SK-MEL-5 (cell line): ENCODE measurements at places on chromosomes 6 and 20. TPM values are rescaled to one million over a fixed set of nuclear protein-coding genes. Genes with fewer than 3 reads are reported as not detected.
A peak's percentile ranks its signal among the peaks of the same experiment; 100 is the strongest.

Gene EIF6
- total RNA-seq = 154 and 178 TPM in 2 replicates

Gene C6orf52
- total RNA-seq = 0.63 and 0.85 TPM in 2 replicates

Gene BPIFB2
- total RNA-seq = not detected in 2 replicates

Gene RBPJL
- not detected in 2 replicates for total RNA-seq

Gene SIRPD
- total RNA-seq = not detected in 2 replicates

Gene ABHD16B
- not detected in 2 replicates for total RNA-seq

Gene PAK5
- not detected in 2 replicates for total RNA-seq

Gene PTK6
- 0.19 TPM in 1 of 2 replicates, not detected in the other for total RNA-seq

Gene BHLHE23
- not detected in 2 replicates for total RNA-seq

- no peak for DNase-seq
Measured at GRCh38 chr6:108621117-108621516, 60.4 kb downstream of the FOXO3 start.

- no peak for DNase-seq
Measured at GRCh38 chr6:28486988-28487742, 28.4 kb downstream of the GPX6 start.

DNA sequence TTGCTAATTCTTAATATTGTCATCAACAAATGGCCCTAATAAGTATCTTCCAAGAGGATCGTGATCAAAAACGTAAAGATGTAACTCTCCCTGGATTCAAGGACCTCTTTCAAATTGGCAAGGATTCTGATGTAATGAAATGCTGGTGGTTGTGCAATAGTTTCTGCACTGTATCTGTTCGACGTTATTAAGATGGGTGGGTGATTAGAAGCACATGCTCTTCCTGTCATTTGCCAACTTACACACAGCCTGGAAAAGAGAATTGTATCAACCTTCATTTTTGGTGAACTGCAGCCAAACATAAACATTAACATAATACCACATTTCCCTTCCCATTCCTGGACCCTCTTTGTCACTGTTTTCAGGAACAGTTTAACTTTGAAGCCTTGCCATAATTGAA is 9.8 kb downstream of the FOXQ1 start:
- DNase-seq = peak; percentile 59

GRCh38 chr6:7189101-7189758 is 81.5 kb downstream of the RREB1 start:
- DNase-seq = no peak

DNA sequence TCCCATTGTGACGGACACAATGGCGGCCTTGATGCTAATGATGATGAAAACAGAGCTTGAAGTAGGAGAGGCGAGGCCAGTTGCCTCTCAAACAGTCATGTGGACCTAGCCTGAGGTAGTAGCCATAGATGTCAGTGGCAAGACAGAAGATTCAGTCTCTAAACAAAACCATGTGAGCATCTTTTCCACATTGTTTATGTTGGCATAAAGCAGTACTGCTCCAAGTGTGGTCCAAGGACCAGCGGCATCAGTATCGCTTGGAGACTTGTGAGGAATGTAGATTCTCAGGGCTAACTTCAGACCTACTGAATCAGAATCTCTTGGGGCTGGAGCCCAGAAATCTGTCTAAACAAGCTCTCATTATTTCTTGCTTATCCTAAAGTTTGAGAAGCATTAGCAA is 312.8 kb upstream of the JAG1 start:
- peak; percentile 93 for DNase-seq

GRCh38 chr6:161169035-161169434 is 104.8 kb downstream of the AGPAT4 start:
- no peak for DNase-seq

DNA sequence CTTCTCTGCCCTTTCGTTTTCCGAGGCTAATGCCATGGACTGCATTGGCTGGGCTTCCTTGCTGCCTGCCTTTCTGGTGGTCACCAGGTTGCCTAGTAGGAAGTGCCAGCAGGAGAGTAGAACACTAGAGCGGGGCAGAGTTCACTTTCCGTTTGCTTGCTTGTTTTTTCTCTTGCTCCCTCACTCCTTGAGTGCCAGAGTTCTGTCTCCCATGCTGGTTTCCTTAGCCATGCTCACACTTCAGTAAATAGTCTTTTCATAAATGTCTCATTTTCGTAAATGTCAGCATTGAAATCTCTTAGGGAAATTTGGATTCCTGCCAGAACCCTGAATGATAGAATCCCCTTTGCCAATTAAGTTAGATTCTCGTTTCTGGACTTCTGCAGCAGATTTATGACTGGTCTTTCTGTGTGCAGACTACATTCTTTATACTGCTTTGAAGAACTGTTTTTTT is 63.9 kb downstream of the FAM83B start:
- DNase-seq = peak; percentile 16

GRCh38 chr6:74742793-74743508 is 462.9 kb downstream of the COL12A1 start:
- DNase-seq = no peak

GRCh38 chr6:168195712-168196111 is 116.7 kb upstream of the FRMD1 start:
- no peak for DNase-seq

GRCh38 chr6:149889326-149889725 is 8.6 kb downstream of the RAET1E start:
- DNase-seq = no peak

- DNase-seq = no peak
Measured at GRCh38 chr6:170360476-170360875, 53.9 kb downstream of the FAM120B start.

- DNase-seq = no peak
Measured at GRCh38 chr20:51216850-51217249, 193.9 kb upstream of the KCNG1 start.

GRCh38 chr6:93474733-93475179 is 55.4 kb upstream of the EPHA7 start:
- DNase-seq = no peak

GRCh38 chr20:63543131-63543530 is 4.4 kb downstream of the SRMS start:
- no peak for DNase-seq
